ENCODE measurements at places on chromosomes 12 and 14.

- no peak for DNase-seq
Measured at GRCh38 chr12:98612696-98613334, 19.3 kb downstream of the SLC25A3 start.

- DNase-seq: no peak
Measured at GRCh38 chr14:36870776-36871175, 209.1 kb downstream of the PAX9 start.

DNA sequence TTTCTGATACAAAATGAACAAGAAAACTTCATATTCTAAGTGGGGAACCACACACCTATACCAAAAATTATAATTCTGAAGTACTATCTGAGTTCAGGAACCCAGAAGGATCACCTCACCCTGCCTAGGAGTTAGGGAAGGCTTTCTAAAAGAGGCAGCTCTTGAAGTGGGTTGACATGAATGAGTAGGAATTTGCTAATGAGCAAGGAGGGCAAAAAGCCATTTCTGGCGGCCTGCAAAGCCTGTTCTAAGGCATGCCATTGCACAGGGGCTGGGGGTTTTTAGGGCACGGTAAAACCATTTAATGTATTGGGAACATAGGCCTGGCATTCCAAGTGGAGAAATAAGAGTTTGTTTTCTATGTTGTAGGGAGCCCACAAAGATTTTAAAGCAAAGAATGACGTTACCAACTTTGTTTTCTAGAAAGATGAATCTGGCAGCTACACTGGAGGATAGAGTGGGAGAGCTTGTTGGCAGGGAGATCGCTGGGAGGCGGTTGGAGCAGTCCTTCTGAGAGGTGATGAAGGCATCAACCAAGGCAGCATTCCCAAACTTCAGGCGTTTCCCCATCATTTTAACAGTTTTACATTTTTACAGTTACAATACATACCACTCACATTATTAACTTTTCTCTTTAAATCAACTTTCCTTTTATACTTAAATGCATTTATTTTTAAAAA is 14.1 kb downstream of the IFT43 start:
- no peak for DNase-seq

- no peak for DNase-seq
Measured at GRCh38 chr12:4960030-4960429, 50.3 kb downstream of the KCNA1 start.

- no peak for DNase-seq
Measured at GRCh38 chr12:50057896-50058670, 687 bp downstream of the ASIC1 start.

GRCh38 chr14:96204151-96205058 is at the start of gene BDKRB2:
TSS of gene BDKRB2 (plus strand) at chr14:96204839. CDS start at chr14:96237108, 32,269 bp downstream.
- DNase-seq: peak; percentile 37

DNA sequence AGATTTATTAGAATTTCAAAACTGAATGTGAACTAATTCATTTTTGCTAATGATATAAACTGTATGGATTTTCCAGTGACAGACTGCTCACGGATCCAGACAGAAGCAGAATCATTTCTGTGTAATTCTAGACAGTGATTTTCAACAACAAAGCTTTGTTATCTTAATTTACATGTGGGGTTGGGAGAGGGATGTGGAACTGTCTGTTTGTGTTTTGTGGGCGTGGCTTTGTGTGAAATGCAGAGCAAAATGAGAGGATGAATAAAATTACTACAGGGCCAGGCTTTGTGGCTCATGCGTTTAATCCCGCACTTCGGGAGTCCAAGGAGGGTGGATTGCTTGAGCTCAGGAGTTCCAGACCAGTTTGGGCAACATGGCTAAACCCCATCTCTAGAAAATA is 834.7 kb downstream of the GALC start:
- no peak for DNase-seq

- DNase-seq: no peak
Measured at GRCh38 chr12:66549050-66549389, 129.9 kb downstream of the GRIP1 start.

DNA sequence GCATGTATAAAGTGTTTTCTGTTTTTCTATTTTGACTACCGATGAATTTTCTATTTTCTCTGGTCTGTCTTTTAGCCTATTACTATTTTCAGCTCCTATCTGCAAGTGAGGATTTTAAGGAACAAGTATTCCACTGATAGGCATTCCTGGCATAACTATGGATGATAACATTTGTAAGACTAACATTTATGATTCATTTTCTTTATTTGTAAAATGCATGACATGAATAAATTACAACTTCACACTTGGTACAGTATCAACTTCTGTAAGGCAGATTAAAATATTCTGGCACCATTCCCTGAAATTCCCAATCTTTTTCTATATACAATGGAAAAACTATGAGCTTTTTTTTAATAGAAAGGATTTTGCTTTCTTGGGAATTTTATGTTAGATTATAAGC is 121.0 kb upstream of the GARIN2 start:
- no peak for DNase-seq

DNA sequence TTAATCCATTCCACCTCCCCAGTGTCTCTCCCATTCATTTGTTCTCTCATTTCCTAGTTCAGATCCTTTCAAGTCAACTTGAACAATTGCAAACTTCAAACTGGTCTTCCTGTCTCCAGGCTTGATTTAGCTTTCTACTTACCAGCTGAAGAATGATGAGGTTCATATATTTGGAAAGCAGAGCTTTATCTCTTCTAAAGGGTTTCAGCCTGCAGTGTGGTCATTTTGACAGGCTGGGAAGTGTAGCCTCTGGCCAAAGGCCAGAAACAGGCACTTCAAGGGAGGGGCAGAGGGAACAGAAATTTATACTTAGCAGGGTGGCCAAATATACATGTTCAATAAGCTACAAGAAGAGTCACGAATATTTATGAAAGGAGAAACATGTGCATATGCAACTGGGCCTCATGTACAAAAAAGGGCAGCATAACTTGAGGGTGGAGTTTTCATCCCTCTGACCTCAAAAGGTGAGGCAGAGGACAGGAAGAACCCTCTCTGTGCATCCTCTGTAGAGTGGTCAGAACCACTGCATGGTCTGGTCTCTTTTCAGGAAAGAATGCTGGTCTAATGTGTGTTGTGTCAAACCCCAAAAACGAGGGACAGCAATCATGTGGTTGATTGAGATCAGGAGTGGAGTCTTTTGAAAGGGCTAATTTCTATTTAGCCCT is 34.0 kb upstream of the HECTD1 start:
- no peak for DNase-seq

- DNase-seq: no peak
Measured at GRCh38 chr12:94149781-94150239, 1.4 kb downstream of the PLXNC1 start.

- no peak for DNase-seq
Measured at GRCh38 chr12:132143336-132144071, 615 bp downstream of the DDX51 start.

Data from skin of body (tissue), 3 donors.